ENCODE measurements at places on chromosomes 13 and 19.

GRCh38 chr13:106205871-106206270, 329.6 kb downstream of the EFNB2 start:
- DNase-seq, result no peak

- DNase-seq, result no peak
Observed at GRCh38 chr13:111130116-111130508, 15.0 kb downstream of the ARHGEF7 start.

DNA sequence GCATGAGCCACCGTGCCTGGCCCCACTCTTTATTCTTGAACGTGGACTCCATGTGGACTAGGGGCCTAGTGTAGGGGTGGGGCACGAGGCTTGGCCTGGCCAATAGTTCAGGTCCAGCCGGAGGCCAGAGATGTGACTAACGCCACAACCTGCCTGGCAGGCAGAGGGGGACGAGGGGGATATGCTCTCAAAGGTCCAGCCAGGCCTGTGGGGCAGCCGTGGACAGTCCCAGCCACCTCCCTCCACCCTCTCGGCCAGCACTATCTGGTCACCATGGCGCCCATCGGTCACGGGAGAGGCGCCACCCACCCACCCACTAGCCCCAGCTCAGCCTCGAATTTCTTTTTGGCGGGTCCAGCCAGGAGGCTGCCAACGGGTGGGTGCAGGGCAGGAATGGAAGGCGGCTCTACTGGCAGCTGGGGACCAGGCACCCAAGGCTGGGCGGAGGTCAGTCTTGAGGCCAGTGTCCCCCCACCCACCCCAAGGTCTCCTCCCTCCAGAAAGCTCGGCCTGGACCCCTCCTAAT, 2.2 kb upstream of the CERS1 start:
- no peak for DNase-seq

DNA sequence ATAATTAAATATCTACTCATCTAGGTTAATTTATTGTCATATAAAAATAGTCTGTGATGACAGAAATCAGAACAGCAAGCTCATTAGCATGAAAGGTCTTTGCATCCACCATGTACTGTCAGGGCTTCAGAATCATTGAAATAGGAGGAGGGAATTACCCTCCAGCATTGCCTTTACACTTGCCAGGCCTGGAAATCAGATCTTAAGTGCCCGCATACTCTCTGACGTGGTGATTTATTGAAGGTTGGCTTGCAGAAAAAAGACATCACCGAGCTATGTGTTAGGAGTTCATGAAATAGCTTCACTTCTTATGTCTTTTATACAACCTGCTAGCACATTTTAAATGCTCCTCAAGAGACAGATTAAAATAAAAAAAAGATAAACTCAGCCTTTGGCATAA, 661.7 kb upstream of the SLITRK1 start:
- DNase-seq, result no peak

GRCh38 chr13:104143760-104144416, 1077.7 kb upstream of the SLC10A2 start:
- no peak for DNase-seq

- DNase-seq, result no peak
Observed at GRCh38 chr19:49889038-49889686, 7.5 kb downstream of the IL4I1 start.

GRCh38 chr13:30429235-30429634, 6.9 kb downstream of the UBE2L5 start:
- peak; percentile 89 for DNase-seq

DNA sequence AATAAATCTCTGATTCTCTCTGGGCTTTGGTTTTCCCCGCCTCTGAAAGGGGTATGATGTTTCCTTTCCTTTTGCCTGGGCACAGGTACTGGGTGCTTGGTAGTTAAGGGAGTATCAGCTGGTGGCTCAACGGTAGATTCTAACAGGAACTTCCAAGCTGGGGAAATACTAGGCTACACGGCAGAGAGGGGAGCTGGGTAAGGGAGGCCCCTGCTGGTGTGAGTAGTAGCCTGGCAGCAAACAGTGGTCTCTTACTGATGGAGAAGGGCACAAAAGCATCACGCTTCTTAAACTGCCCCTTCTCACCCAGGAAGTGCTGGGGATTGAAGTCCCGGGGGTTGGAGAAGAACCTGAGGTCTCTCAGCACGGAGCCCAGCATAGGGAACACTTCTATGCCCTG, 26.9 kb upstream of the CYP2A7 start:
- DNase-seq, result no peak

- no peak for DNase-seq
Observed at GRCh38 chr13:85528491-85529217, 270.6 kb downstream of the SLITRK6 start.

- peak; percentile 94 for DNase-seq
Observed at GRCh38 chr19:14090509-14091080, at the start of gene SAMD1. Gene SAMD1, minus strand, starts transcription at chr19:14090751.

DNA sequence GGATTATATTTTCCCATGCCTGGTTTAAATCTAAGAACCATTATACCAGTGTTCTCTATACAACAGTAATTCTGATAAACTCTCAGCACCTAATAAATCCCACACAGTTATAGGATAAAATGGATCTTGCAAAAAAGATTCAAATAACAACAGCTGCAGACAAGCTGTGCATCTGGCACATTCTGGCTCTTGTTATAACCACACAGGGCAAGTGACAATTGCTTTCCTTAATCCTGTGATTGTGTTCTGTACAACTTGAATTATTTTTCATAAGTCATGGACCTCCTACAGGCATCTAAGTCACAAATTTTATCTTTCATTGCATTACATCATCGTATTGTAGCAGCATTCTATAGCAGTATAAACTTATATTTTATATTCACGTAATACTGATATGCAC, 948.3 kb downstream of the SLITRK1 start:
- no peak for DNase-seq

DNA sequence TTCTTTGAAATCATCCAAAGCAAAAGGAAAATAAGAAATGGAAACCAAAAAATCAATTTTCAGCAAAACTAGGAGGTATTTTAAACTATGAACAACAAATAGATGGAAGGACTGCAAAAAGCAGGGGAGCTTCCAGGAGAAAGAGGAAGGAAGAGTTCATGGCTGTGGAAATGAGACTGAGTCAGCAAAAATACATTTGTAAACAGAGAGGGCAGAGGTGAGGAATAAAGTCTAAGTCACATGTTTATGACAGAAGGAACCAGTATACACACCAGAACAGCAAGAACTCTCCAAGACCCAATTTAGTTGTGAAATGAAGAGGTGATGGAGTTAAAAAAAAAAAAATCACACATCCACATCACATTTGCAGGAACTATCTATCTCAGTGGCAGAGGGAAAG, 69.6 kb downstream of the RNASEH2B start:
- no peak for DNase-seq

DNA sequence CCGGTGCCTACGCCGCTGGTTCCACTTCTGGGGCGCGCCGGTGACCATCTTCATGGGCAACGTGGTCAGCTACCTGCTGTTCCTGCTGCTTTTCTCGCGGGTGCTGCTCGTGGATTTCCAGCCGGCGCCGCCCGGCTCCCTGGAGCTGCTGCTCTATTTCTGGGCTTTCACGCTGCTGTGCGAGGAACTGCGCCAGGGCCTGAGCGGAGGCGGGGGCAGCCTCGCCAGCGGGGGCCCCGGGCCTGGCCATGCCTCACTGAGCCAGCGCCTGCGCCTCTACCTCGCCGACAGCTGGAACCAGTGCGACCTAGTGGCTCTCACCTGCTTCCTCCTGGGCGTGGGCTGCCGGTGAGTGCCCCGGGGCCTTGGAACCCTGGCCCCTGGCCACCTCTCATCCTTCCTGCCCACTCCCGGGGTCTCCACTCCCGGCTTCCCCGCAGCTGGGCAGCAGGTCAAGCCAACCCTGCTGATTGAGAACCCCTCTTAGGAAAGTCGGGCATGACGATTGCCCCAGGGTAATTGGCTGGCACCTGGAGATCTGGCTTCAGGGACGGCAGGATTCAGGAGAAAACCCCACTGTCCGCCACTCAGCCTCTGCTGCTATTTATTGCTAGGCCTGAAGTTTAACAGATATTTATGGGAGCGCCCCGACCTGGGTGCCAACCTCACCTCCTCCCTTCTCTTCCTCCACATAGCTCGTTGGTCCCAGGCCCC, 39.1 kb downstream of the TRPM4 start:
- DNase-seq, result no peak

GRCh38 chr19:45245334-45245787, at the start of gene EXOC3L2:
Gene EXOC3L2, minus strand, starts transcription at chr19:45245407. Its CDS starts 6,362 bp downstream, at chr19:45239045.
- no peak for DNase-seq

GRCh38 chr13:114034481-114034891, 60.6 kb upstream of the C13orf46 start:
- DNase-seq, result no peak

- DNase-seq, result no peak
Observed at GRCh38 chr13:101726681-101727080, 274.2 kb downstream of the ITGBL1 start.

- DNase-seq, result no peak
Observed at GRCh38 chr13:22837980-22838647, 342.7 kb upstream of the SGCG start.
